ENCODE measurements at places on chromosomes 11 and 22.

DNA sequence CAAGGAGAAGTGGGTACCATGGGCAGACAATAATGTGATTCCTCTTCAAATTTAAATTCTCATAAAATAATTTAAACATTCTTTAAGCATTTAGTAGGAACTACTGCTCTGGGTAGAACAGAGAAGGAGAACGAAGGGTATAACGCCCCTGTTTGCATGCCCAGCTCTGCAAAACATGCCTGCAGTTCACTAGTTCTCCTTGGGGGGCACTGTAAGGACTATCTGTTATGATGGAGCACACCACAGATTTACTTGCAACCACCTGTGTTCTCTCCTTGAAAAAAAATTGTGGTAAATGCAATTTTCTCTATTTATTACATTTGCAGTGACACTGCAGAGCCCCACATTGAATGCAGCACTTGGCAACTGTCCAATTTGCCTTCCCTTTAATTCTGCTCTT lies 100.3 kb downstream of the GUCY1A2 start:
- no peak for DNase-seq

DNA sequence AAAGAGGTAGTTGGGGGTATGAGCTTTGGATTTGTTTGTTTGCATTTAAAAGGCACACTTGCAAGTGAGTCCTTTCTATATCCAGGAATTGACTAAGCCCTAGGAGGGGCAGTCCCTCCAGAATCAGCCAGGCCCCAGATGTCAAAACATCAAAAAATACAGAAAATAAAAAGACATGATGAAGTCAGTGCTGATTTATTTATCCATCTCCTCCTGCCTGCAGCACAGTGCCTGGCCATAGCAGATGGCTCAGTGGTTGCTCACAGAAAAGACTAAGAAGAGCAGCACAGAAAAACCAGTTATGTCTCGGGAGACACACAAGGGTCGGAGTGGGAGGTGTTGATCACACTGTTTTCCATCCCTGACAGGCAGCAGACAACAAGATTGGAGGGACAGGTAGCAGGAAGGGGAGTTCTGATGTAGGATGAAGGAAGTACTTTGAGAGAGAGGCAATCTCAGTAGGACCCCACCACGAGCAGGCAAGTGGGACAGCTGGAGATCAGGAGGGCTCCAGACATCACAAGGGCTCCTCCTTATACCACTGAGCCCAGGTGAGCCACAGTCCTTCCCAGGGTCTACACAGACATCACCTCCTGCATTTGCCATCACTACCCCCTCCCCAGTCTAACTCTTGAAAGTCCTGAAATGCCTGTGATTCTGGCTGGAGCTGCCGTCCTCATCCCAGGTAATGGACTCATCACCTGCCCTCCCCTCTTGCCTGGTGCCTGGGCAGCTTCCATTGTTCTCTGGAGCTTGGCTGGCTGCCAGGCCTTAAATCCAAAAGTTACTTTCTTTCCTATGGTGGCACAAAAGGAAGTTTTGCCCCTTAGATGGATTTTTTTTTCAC lies 32.3 kb downstream of the TMPRSS5 start:
- no peak for DNase-seq

DNA sequence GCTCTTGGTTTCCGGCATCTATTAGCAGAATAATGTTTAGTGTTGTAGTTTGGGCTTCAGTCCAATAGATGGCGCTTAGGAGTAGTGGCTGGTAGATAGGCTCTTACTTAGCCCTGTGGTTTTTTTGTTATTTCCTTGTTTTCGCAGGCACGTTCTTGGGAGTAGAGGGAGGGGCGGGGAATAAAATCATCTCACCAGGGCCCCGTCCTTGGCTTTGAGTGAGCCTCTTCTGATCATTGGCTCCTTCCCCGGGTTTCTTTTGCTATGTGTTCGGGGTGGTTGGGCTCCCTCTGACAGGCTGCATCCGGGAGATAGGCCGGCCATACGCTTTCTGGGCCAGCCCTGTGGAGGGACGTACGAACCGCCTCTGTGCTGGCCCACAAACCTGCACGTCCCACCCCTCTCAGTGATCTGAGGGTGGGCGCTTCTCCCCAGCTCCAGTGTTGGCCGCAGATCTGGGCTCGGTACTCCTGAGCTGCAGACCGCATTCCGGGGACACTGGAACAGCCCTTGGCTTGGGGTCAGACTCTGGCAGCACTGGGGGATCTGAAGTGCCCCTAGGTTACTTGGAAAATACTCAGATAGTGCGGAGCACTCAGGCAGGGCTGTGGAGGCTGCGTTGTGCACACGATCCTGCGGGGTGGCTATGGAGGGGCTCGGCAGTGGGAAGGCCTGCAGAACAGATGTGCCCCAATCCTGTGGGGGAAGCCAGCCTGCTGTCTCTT lies 217.0 kb downstream of the DYNC2H1 start:
- DNase-seq: no peak

DNA sequence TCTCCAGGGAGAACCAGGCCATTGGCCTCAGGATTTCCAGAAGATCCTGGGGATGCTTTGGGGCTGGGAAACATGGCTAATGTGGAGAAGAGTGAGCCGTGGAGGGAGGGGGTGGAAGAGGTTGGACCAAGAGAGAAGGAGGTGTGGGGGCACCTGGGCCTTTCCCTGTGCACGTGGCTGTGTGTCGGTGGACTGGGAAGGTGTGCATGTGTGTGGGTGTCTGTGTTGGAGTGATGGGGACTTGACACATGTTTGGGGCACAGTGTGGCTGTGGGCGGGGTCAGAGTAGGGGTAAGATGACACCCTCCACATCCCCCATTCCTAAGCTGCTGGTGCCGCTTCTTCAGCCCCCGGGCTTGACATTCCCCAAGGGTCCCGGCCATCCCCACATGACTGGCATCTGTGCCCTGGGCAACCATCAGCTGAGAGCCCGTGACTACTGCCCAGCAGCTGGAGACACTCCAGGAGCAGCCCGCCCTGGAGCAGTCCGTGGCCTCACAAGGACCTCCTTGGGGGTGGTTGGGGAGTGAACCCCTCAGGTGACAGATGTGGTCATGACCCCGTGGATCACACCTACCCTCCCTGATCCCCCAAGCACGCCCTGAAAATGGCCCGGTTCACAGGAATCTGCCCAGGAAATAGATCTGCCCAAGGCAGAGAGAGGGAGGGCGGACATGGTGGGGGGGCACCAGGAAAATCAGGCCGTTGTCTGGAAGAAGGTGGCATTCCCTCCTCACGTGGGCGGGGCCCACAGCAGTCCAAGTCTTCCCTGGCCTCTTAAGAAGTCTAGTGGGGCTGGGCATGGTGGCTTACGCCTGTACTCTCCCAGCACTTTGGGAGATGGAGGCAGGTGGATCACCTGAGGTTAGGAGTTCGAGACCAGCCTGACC lies 34.8 kb upstream of the SOX10 start:
- DNase-seq: no peak

DNA sequence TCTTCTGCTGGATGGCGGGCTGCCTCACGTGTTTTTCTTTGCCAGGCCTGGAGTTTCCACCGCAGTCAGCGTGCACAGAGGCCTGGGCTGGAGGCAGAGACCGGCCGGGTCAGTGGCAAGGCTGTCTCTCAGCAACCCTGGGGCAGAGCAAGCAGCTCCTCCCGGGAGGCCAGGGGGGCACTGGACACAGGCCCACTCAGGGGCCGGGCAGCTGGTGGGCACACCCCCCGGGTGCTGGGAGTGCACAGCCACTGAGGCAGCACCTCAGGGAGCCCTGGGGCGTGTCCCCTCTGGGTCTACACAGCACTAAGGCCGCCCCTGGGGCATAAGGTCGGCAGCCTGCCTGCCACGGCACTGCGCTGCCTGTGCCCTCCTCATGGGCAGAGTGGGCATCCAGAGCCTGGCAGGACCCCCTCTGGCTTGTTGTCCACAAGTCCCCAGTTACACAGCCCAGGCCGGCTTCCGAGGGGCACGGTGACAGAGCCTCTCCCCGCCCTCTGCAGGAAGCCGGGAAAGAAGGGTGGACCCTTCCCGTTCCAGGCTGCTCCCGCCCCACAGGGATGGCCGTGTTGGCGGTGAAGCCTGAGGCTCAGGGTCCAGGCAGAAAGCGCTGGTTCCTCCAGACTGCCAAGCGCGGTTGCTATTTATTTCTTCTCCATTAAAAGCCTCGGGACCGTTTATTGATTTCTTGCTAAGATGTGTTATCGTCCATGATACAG lies 18.5 kb upstream of the TH start:
- DNase-seq: no peak

DNA sequence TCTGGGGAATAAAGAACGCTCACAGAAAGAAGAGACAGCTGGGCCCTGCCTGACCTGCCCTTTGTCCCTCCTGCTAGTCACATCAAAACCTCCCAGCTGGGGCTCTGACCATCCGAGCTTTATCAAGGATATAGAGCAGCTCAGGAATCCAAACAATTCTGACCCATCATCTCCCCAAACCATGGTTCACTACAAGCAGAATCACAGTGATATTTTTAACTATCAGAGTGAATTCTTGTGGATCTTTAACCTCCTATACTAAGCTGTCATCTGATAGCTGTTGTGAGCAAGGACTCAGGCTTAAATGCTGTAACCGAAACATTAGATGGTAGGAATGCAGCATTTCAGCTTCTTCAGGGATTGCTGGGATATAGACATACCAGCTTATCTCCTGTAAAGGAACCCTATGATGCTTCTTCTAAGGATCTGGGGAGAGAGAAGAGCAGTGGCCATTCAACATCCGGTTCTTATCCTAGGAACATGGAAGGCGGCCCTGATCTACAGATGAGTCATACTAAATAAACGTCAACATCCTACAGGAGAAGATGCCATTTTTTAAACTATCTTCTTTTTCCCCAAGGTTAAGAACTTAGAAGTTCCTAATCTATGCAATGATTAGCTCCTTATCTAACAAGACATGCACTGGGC lies 84.7 kb upstream of the AKIP1 start:
- DNase-seq: no peak

GRCh38 chr11:110375351-110375750 lies 54.4 kb upstream of the FDX1 start:
- no peak for DNase-seq

- DNase-seq: no peak
These were observed 45.8 kb downstream of the MIAT start for GRCh38 chr22:26702906-26703830.

DNA sequence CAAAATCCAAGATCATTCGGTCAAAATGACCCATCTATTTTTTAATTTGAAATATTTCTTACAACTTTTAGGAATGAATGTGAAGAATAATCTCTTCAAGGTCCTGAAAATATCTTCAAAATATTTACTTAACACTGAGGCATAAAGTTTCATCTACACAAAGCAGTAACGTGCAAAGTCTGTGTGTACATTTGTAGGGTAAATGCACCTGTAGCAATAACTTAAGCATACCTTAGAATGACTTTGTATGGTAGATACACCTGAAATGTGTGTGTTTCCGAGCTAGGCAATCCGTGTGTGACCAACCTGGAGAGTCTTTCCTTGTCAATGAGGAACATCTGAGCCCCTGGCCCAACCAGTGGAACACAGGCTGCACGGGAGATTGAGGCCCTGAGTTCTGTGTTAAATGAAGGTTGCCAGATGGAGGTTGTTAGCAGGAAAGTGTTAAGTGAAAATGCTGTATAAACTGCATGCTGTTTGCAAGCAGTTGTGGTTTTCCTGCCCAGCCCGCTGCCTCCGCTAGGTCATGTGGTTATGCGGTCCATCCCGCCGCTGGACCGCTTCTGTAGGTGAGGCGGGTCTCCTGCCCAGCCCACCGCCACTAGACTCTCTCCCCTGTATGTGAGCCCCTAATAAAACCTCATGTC lies 7.6 kb upstream of the CTR9 start:
- DNase-seq: peak; percentile 33

DNA sequence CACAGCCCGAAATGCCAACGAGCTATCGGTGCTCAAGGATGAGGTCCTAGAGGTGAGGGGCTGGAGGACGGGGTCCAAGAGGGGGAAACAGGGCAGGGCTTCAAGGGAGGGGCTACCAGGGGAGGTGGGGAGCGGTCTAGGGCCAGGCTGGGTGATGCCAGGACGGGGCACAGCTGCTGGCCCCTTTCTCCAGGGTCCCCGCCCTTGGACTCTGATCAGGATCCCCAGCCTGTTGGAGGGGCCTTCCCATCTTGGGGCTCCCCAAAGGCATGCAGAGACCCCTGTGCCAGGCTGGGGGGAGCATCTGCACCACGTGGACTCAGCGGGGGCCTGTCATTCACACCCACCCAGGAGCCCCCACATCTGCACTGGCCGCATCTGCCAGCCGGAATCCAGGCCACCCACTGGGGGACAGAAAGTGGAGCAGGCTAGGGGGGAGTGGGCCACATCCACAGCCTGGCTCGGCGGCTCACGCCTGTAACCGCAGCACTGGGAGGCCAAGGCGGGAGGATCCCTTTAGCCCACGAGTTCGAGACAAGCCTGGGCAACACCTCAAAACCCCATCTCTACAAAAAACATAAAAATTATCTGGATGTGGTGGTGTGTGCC lies 18.9 kb downstream of the EPS8L2 start:
- DNase-seq: no peak

- DNase-seq: peak; percentile 58
These were observed 55.7 kb downstream of the CD82 start for GRCh38 chr11:44621140-44621681.

DNA sequence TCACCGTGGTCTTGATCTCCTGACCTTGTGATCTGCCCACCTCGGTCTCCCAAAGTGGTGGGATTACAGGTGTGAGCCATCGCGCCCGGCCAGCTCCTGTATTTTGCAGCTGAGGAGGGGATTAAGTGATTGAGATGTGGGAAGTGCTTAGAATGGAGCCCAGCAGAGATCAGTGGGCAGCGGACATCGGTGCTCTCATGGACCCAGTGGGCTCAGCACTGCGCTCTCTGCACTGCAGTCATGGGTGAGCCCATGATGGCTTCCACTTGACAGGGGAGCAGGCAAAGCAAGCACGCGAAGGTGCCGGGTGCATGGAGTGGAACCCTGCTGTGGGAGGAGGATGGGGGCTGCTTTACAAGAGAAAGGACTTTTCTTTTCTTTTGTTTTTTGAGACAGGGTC lies 9.1 kb upstream of the CCDC88B start:
- DNase-seq: no peak

GRCh38 chr11:45669146-45669545 lies 3.7 kb upstream of the CHST1 start:
- DNase-seq: no peak

DNA sequence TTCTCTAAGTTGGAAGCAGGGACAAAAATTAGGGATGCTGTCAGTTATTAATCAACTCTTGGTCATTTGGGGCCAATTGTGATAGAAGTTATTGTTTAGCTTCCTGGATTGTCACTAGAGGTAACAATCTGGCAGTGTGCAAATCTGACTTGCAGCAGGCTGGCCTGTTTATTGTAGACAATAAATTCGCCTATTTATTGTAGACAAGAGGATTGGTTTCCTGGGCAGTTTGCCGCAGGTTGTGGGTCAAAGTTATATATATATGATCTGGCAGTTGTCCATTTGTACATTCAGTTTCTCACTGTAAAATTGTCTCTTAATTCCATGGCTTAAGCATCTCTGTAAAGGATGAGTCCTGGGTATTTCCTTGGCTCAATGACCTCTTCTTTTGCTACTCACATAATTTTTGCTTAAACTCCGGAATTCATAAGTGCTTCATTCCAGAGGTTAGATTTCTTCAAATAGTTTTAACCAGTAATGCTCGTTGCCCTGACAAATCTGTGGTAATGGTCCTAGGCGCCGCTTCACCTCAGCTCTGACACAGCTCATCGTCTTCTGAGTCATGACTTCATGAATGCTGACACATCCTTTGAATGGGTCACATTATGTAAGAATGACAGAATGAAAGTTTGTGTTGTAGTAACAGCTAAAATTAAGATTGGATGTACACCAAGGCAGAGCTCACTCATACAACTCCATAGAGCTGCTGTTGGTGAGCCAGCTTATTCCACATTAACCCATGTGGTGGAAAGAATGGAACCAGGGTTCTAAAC lies 7.8 kb upstream of the MMP3 start:
- no peak for DNase-seq

- no peak for DNase-seq
These were observed 279.9 kb upstream of the B3GAT1 start for GRCh38 chr11:134691985-134692384.

- DNase-seq: no peak
These were observed 613 bp upstream of the MCHR1 start for GRCh38 chr22:40678493-40679248.

Measured in naive thymus-derived CD4-positive, alpha-beta T cell (primary cell).